NCI-H2081 (cell line): ENCODE measurements at places on chromosomes 7 and 10.

DNA sequence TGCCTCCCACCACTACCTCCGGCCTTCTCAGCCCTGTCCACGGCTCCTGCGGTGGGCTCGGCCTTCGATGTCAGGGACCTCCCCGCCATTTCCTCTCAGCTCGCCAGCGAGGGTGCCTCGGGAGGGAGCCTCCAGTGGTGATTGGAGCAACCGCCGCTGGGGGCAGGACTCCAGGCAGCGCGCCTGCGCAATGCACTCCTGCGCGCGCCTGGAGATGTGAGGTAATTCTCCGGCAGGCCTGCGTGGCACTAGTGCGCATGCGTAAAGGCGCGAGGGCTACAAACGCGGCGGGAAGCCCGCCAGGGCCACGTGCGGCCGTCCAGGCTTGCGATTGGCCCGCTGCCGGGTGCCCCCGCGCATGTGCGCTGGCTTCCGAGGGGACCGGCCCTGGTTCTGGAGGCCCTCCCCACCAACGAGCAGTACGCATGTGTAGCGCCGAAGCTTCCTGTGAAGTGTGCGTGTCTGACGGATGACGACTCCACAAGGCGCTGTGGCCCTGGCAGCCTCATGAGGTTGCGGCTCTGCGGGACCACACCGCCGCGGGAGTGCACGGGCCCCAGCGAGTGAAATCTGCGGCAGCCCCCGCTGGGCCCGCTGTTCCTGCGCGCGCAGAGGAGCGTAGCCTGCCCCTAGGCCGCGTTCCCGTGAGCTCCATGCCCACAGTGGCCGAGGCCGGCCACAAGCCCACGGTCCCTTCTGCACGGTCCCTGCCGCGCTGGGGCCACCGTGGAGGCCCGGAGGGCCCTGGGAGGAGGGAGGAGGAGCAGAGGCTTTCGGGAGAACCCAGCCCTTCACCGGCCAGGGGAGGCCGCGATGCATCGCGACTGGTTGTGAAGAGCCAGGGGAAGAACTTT, at the start of gene SYCE1:
Gene SYCE1, minus strand, starts transcription at position 143 of the 854 bp plus-strand sequence. Its CDS starts 54 bp downstream, at position 89.
- DNase-seq = no peak

DNA sequence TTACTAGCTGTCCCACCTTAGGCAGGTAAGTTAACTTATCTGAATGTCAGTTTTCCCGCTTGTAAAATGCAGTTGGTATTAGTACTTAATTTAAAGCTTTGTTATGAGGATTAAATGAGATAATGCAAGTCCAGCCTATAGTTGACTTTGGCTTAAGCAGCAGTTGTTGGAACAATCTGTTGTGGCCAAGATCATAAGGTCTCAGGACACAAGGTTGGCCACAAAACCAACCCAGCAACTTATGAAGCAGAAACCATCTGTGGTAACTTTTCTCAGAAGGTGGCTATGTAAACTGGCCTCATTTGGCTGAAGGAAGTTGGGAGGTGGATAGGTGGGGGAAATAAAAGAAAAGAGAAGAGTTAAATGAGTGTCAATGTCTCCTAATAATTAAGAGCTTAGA, 29.4 kb downstream of the ENTPD1 start:
- DNase-seq = no peak

DNA sequence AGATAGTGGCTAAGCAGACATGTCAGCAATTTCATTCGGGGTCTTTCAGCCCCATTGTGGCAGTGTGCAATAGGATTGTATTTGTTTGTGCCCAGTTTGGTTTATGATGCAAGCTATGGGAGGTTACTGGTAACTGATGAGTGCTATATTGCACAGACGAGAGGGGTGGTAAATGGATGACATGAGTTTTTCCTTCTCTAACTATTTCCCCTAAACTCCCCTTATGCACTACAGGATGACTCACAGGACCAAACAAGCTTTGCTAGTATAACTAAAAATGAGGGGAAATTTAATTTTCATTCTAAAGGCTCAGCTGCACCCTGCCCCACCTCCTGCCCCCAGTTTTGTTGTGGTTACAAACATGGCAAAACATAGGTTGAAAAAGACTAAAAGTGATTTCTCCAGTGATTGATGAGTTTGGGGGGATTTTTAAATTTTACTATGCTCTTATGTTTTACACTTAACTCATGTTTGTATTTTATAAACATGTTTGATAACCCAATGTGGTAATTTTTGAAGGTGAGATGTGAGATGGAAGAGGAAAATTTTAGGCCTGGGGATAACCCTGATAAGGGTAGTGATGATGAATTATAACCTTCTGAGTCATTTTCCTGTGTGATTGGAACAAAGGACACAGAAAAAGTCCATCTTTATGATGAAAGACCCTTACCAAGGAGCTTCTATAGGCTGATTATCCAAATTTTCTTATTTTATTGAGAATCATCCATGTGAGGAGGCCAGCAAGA, 60.8 kb upstream of the NAMPT start:
- no peak for DNase-seq

- DNase-seq = no peak
Measured at GRCh38 chr10:21797984-21798765, 205.4 kb downstream of the DNAJC1 start.

- DNase-seq = no peak
Measured at GRCh38 chr7:143002106-143002505, 24.8 kb downstream of the OR9A2 start.

DNA sequence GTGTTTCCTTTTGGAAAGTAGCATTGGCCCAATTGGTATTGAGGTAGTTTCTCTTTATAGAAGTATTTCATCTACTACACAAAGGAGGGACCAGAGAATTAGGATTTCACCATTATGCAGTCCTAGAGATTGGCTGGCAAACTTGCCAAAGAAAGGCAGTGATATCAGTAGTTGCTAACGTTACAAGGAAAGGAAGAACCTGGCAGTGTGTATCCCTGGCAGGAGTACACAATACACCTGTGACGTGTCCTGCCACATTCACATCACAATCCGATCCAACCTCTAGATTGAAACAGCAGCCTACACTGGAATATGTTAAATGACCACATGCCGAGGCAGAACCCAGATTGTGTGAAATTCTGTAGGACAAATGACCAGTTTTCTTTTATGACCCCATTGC, 81.7 kb downstream of the CACNB2 start:
- DNase-seq = no peak

DNA sequence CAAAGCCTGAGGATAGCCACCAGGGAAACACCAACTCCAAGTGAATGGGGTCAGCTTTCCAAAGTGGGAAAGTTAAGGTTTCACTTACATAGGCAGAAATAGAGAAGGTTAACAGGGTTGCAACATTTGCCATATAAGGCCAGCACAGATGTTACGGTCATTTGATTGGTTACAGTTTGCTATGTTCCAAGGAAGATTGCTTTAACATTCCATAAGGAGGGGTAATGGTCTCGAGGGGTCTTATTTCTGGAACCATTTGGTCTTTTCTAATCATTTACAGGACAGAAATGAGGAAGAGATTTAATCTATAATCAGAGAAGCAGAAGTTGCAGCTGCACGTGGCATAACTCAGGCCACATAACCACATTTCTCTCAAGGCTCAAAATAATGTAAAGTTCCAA, 679.4 kb upstream of the C7orf33 start:
- no peak for DNase-seq

DNA sequence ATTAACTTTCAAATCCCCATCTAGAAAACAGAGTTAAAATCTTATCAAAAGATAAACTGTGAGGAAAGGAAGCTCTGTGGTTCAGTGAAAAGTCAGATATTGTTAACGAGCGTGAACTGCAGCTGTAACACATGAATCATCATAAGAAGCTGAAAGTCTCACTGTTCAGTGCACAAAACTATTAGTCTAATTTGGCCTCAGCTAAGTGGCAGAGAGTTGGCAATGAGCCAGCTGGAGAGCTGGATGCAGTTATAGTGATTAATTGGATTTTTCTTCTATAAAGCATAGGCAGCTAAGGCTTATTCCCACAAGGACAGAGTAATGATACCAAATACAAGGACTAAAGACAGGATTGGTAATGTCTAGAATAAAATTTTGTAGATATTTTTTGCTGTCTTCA, 101.1 kb upstream of the ABCB5 start:
- DNase-seq = peak; percentile 96

DNA sequence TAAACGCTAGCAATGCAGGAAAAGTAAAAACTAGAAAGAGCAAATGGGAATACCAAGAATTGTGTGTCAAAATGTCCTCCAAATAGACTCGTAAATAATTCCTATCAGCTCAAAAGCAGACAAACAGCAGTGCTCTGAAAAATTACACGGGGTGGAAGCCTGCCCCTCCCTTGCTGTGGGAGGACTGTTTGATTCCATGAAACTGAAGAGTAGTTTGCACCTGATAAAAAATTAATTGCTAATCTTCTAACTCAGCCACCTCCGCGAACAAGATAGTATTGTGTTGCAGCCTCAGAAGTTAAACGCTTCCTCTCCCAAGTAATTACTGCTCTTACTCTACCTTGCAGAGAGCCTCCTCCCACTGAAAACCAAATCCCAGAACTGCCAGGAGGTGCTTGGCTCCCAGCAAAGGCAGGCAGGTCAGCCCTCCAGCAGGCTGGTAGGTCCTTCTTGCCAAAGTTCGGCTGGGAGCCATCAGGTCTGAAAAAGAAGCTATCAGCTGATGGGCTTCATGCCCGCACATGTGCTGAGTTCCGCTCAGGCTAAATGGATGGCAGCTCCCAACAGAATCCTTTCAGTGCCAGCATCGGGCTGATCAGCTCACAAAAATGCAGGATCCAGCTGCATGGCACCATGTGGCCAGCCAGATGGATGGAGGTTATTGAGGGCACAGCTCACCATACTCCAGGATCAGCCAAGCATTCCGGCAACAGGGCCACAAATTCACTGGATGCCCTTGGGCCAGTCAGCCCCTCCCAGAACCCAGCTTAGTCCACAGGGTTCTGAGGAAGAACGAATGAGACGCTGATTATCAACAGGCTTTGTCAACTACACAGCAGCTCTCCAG, 37.1 kb downstream of the MAD1L1 start:
- DNase-seq = no peak

DNA sequence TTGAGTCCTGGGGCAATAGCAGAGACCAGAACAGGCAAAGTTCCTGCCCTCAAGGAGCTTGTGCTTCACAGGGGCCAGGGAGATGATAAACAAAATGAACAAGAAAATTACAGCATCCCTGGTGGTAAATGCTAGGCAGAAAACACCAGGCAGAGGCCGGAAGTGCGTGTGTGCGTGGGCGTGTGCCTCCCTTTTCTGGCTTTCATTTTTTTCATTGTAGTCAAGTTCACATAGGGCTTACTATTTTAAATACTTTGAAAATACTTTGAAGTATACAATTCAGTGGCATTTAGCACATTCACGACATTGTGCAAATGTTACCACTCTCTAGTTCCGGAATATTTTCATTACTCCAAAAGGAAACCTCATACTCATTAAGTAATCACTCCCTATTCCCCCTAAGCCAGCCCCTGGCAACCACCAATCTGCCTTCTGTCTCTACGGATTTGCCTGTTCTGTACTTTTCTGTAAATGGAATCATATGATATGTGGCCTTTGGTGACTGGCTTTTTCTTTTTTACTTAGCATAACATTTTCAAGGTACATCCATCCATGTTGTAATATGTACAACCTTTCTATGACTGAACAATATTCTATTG, 88.1 kb upstream of the PDCD4 start:
- no peak for DNase-seq

DNA sequence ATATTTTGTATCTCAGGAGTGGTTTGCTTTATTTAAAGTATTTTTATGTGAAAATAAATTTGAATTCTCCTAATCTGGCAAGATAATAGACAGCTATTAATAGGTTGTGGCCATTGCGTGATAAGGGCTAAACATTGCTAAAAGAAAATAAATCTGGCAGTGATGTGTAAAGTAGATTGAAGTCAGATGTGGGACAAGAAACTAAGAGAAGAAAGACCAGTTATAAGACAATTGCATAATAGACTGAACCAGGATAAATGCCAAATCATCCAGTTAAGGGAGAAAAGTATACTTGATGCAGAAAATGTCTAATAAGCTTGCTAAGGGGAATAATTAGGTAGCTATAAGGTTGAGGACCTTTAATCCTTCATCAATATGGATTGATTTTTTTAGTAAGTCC, 197.5 kb upstream of the CSTF2T start:
- DNase-seq = no peak

GRCh38 chr7:26117970-26118369, 34.0 kb upstream of the NFE2L3 start:
- DNase-seq = no peak

- no peak for DNase-seq
Measured at GRCh38 chr7:32147546-32148268, 77.5 kb upstream of the PDE1C start.

GRCh38 chr10:6207658-6208057, 4.9 kb downstream of the PFKFB3 start:
- no peak for DNase-seq

DNA sequence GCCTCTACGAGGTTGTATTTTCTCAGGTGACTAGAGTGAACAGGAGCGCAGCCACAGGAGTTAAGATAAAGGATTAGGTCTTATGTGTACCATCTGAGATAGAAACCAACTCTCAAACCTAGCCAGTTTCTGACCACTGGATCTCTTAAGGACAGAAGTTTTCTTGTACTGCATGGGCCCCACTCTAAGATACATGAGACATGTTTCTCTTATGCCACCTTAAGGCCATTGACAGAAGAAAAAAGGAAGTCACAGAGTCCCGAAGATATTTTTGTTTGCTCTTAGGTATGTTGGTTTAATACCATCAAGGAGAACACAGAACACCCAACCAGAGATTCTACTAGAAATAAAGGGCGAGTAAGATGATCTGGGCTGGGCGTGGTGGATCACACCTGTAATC, 335.8 kb downstream of the FRMD4A start:
- no peak for DNase-seq

DNA sequence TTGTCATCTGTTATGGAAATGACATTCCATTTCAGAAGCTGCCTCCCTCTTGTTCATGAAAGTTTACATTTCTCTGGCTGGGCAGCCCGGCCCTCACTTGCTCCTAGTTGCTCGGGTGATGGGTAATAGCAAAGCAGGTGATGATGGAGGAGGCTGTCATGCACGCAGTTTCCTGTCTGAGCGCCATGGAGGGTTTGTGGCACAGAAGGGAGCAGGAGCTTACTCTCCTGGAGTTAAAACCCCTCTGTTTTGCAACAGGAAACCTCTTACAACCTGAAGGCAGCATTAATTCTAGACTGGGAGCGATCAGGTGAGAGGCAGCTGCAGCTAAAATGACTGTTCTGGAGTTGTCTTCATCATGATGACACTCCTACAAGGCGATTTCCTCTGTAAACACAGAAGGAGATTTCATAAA, 34.1 kb upstream of the MKI67 start:
- DNase-seq = peak; percentile 49

DNA sequence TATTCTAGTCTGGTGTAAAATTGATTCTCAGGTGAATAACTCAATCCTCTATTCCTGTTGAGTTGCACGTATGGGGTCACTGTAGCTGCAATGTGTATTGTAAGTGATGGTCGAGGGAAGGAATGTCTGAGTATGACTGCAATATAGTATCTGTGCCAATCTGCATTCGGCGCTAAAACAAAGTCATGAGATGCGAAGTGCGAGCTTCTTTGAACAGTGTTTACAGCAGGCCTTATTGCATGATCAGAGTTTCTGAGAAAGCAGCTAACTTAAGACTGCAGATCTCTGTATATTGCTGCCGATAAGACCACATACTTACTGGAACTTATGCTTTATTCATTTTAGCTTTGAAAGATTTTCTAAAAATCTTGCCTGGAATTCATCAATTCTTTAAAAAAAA, 341.7 kb upstream of the BMPER start:
- DNase-seq = no peak
